ENCODE measurements at places on chromosomes 12 and 14.

- no peak for DNase-seq
Observed at GRCh38 chr12:25323581-25323982, 72.9 kb upstream of the KRAS start.

- DNase-seq, result no peak
Observed at GRCh38 chr12:82398879-82399278, 40.5 kb downstream of the METTL25 start.

DNA sequence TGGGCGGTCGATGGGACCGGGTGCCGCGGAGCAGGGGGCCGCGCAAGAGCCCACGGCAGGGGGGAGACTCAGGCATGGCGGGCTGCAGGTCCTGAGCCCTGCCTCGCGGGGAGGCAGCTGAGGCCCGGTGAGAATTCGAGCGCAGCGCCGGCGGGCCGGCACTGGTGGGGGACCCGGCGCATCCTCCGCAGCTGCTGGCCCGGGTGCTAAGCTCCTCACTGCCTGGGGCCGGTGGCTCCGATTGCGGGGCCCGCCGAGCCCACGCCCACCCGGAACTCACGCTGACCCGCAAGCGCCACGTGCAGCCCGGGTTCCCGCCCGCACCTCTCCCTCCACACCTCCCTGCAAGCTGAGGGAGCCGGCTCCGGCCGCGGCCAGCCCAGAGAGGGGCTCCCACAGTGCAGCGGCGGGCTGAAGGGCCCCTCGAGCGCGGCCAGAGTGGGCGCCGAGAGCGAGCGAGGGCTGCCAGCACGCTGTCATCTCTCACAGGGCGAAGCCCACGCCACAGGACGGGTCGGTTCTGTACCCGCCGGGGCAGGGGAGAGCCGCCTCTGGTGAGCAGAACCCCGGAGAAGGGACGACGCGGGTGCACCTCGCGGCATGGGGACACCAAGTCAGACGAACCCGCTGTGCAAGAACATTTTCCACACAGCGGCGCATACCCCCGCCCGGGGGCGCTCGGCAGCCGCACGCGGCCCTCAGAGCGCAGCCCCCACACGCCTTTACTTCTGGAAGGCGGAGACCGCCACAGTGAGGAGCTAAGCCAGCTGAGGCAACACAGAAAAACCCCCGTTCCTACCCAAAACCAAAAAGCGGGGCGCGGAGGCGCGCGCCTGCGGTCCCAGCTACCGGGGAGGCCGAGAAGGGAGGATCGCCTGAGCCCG, 1.2 kb upstream of the SIVA1 start:
- no peak for DNase-seq

GRCh38 chr12:29818916-29819623, 35.3 kb upstream of the TMTC1 start:
- no peak for DNase-seq

DNA sequence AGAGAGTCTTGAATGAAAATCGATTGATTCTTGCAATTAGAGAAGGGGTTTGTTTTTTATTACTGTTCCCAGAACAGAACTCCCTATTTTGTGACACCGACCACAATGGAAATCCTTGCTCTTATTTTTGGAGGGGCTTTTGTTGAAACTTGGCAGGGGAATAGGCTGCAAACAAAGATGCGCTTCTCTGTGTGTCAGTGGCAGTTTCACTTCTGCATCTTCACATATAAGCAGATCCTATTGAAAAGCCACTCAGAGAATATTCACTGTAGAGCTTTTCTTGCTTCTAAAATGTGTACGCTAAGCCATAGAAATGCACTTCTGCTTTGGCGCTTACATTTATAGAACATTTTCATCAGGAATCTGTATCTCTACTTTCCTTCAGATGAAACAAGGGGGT, 1822.4 kb upstream of the SEL1L start:
- no peak for DNase-seq

DNA sequence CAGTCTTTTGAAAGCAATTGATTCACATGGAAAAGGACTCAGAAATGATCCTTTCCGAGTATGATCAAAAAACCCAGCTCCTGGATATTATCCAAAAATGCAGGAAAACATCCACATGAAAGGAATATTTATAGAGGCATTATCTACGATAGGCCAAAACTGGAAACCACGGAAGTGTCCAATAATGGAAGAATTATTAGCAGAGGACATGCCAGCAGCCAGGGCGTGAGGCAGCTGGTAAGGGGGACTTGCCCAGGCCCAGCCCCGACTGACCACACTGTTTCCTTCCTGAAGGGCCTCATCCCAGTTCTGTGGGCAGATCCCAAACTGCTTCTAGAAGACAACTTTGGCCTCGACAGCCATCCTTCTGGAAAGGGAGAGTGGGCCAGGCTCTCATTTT, 20.5 kb downstream of the ACTN1 start:
- no peak for DNase-seq

DNA sequence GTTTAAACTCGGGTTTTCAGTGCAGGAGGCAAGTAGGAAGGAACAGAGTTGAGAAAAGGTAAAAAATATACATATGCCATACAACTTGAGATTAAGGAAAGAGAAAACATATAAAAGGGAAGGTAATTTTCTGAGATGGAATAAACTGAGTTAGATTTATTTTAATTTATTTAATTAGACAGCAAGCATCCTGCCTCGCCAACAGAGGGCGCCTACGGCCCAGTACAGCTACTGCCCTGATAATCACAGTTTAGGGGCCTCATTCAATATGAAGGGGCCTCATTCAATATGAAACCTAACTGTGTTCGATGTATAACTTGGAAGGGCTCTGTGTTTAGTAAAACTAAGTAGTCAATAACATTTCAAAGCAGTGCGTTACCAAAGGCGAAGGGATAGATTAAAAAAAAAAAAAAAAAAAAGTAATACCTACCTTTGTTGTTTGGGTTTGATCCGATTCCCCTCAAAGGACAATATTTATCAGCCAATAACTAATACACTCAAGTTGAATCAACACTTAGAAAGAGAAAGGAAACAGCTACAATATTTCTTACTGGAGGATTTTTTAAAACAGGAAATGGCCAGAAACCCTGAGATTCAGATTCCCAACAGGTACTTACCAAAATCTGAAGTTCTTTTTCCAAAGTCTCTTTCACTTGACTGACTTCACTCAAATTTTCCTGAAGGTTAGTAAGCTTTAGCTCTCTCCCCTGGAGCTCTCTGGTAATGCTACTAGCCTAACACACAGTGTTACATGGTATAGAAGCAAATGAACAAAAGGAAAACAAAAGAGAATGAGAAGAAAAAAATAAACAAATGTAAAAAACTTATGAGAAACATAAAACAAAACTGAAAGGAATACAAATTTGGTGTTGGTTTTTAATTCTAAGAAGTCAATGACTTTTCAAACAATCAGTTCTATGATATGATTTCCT, 70.0 kb upstream of the VPS33A start:
- DNase-seq, result peak; percentile 25

GRCh38 chr14:64038841-64039542, 186.2 kb downstream of the SYNE2 start:
- DNase-seq, result no peak

- no peak for DNase-seq
Observed at GRCh38 chr12:70177631-70178030, 65.6 kb upstream of the CNOT2 start.

- DNase-seq, result no peak
Observed at GRCh38 chr14:56821805-56822610, 11.7 kb upstream of the OTX2 start.

DNA sequence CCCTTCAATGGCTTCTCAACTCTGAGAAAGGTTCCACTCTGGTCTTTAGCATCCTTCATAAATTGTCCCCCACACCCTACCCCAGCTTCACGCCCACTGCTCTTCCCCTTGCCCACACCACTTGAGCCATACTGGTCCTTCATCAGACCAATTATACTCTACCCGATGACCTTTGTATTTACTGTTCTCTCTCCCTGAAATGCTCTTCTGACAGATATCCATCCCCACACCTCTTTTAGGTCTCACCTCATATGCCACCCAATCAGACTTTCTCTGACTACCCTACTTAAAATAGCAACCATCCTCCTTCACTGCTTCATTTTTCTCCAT, 135.7 kb downstream of the MED13L start:
- no peak for DNase-seq

DNA sequence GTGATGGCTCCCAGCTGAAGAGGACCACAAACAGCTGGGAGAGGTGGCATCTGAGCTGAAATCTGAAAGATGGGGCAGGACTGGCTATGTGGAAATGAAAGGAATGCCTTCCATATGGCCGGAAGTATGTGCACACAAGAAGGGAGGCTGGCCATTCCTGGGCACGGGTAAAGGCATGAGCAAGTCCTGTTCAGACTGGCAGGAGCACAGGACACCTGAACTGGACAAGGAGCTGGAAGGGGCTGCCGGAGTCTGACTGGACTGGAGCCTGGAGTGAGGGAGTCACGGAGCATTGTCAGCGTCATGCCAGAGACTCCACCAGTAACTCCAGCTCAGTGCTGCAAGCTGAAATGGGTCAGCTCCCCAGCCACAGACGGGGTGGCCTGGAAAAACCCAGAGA, 11.9 kb upstream of the TC2N start:
- DNase-seq, result no peak

DNA sequence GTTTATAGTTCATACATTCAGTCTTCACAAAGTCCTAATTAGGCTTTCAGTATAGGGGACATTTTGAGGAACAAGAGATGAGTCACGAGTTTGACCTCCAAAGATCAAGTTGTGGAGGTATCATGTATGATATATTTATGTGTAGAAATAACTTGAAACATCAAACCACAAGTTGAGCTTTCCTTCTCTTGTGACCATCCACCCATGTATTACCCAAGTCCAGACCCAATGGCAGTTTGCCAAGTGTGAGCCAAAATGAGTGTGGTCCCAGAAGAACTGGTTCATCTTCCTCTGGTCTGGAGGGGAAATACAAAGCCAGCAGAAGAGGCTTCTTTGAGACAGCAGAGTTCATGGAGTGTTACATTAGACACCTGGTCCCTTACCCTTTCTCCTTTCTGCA, 104.9 kb downstream of the ATP23 start:
- DNase-seq, result no peak

- no peak for DNase-seq
Observed at GRCh38 chr12:84165998-84166571, 746.5 kb downstream of the SLC6A15 start.

DNA sequence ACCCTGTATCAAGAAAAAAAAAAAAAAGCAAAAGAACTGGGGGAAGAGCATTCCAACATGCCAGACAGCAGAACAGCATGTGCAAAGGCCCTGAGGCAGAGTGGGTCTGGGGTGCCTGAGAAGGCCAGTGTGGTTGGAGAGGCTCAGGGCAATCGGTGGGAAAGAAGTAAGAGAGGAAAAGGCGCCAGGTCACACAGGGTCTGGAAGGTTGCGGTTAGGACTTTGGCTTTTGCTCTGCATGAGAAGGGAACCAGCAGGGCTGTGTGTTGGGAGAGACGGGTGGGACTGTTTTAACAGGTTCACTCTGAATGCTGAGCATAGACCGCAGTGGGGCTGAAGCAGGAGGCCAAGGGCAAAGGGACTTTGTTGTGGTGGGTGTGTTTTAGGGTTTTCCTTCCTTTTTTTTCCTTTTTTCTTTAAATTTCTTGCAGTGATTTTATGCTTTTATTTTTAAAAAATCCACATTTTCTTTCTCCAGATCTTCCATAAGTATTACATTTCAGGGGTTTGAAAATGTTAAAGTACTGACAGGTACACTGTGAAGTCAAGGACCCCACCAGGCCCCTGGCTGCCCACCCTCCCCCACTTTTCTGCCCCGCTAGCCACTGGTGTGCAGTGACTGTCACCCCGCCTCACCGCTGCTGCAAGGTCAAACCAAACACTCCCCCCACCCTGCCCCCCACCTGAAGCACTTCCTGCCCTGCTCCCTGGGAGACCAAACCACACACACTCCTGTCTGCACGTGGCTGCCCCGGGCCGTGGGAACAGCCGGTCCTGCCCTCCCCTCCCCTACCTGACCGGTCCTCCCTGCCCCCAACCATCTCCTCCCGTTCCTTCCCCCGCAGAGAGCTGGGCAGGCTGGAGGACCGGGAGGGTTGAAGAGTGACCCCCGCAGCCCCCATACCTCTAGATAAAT, 30.0 kb downstream of the DTX1 start:
- DNase-seq, result no peak

DNA sequence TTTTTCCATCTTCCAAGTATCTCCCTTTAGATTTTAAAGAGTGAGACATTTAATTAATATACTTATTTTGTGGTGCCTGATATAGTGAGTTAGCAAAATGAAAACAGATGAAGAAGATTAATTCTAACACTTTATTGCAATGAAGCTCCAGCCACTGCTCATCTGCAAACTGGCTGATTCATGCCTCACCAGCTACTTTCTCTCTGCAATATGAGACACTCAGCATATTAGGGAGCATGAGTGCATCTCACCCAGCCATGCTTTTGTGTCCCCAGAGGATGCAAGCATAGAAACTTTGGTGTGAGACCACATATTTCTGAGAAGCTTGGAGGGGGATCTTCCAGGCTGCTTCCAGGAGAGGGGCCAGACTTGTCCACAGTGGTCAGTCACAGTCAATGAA, 148.6 kb downstream of the BMP4 start:
- no peak for DNase-seq

- no peak for DNase-seq
Observed at GRCh38 chr14:106120101-106120500, 593.7 kb downstream of the TMEM121 start.

DNA sequence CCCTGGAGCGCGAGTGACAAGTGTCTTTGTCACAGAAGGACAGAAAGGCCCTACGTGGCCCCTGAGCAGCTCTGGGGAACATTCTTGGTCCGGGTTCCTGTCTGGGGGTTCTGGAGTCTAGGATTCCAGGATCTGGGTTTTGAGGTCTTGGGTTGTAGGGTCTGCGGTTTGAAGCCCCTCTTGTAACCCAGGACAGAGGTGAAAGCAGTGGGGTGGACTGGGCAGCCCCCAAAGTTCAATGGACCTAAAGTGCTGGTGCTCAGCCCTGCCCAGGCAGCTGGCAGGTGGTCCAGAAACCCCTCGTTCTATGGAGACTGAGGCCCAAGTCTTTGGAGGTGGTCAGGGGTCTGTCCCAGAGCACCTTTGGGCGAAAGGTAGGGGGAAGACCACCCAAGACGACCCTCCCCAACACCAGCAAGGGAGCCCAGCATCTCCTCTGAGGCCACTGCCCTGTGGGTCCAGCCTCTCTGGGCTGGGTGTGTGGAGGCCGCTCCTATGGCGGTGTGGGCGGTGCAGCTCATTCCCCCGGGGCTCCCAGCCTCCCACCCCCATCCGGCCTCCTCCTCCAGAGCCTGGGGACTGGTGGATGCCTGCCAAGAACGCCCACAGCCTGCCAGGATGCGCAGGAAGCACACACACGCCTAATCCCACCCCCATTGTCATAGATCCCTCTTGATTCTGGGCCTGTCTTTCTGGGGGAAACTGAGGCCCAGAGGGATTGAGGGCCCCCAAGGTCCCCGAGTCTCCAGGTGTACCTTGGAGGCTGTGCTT, 30.2 kb upstream of the ANKRD9 start:
- DNase-seq, result peak; percentile 67

DNA sequence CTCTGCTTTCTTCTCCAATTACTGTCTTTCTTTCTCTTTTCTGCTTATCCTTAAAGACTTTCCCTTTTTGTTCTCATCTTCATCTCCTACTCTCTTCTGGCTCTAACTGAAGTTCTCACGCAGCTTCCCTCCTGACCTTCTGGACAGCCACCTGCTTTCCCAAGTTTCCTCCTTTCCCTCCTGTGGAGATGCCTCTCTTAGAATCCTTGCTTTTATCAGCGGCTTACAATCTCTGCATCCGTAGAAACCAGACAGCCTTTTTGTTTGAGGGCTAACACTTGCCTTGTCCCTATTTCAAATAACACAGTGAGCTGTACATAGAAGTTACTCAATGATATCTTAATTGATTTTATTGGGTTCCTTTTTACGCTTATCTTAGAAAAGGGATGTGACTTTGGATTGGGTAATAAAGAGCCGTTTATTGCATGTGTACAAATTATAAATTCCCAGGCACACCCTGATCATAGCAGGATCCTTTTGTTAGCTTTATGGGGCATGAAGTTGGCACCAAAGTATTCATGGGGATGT, 2.1 kb upstream of the LGALS3 start:
- DNase-seq, result no peak

Measured in hepatic stellate cell (primary cell).